H4 (cell line): ENCODE measurements at places on chromosomes 7 and 10. TPM values are rescaled to one million over a fixed set of nuclear protein-coding genes. Genes with fewer than 3 reads are reported as not detected.
A peak's percentile ranks its signal among the peaks of the same experiment; 100 is the strongest.

The GIMAP2 gene
- total RNA-seq: 19.7 and 22.0 TPM in 2 replicates

The AMPH gene
- total RNA-seq: 6.2 and 7.3 TPM in 2 replicates

The FGFR2 gene
- 3.7 and 5.0 TPM in 2 replicates for total RNA-seq

GRCh38 chr10:70549962-70550458, 52.5 kb downstream of the PRF1 start:
- DNase-seq: peak; percentile 41

The HOXA7 gene
- total RNA-seq: 2.0 and 2.2 TPM in 2 replicates

The ACTL6B gene
- not detected in 2 replicates for total RNA-seq

GRCh38 chr10:99661377-99661763, 2.1 kb downstream of the ENTPD7 start:
- DNase-seq: no peak

The MORN4 gene
- 4.2 and 5.6 TPM in 2 replicates for total RNA-seq

The FZD1 gene
- 6.1 and 6.9 TPM in 2 replicates for total RNA-seq

The KCND2 gene
- 0.04 and 0.19 TPM in 2 replicates for total RNA-seq

GRCh38 chr10:74156919-74157289, 5.9 kb downstream of the ADK start:
- no peak for DNase-seq

- DNase-seq: peak; percentile 78
Observed at GRCh38 chr7:47576031-47576865, 5.7 kb downstream of the TNS3 start.

GRCh38 chr7:152521420-152522337, 85.9 kb upstream of the KMT2C start:
- DNase-seq: no peak

DNA sequence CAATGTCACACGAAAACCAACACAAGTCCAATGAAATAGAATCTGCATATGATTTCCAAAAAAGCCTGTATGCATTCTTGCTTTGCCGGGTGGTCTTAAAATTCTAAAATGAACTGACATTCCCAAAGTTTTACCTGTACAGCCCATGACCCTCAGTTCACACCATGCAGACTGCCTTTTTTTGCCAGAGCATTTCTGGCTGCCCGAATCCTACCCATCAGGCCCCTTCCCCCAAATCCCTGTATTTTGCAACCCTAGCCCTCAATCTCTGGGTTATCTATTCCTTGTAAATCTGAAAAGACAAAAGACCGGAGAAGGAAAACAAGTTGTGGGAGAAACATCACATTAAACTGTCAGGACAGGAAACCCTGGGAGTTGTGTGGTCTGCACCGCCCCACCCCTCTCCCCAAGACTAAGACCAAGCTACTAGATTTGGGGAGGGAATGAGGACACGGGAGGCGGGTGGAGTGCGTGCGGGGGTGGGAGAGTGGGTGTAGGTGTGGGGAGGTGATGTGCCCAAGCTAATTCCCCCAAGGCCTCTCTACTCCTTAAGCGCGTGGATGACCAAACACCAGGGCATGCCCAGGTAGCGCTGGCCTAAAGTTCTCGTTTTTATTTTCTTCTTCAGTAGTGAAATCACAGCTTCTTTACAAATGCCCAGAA, 1.4 kb downstream of the JCAD start:
- DNase-seq: no peak

The EIF5AL1 gene
- total RNA-seq: 0.68 and 0.81 TPM in 2 replicates

The MCM7 gene
- total RNA-seq: 258 and 299 TPM in 2 replicates

The VIPR2 gene
- 0.68 and 0.77 TPM in 2 replicates for total RNA-seq

The EPO gene
- not detected in 2 replicates for total RNA-seq

The EPDR1 gene
- 224 and 226 TPM in 2 replicates for total RNA-seq

DNA sequence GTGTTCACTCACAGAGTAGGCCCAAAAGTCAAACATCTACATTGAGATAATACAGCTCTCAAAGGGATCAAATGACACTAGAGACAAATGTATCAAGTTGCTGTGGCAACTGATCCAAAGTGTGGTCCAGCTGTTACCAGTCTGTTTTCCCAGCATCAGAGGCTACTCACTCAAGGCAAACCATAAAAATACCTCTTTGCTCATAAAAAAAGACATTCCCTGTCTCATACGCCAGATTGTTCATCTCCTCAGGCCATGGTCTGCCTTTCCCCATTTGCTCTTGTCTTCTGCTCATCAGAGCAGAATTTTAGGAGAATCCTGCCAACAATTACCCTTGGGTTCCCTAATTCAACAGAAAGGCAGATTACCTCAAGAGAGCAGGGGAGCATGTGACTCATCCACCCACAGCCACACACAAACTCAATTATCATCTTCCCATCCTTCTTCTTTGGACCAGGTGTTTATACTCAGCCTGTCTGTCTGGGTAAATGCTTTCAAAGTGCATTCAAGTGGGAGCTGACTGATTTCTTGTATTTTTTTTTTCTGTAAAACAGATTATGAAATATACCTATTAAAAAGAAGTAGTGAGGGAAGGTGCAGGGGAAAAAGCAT, 226.5 kb upstream of the HPS1 start:
- DNase-seq: no peak

The AP5Z1 gene
- 14.6 and 16.8 TPM in 2 replicates for total RNA-seq

- DNase-seq: no peak
Observed at GRCh38 chr10:43945908-43946307, 297.2 kb upstream of the ZNF32 start.

GRCh38 chr10:17980846-17981565, 29.3 kb downstream of the SLC39A12 start:
- no peak for DNase-seq

The IMMP2L gene
- 4.0 and 8.7 TPM in 2 replicates for total RNA-seq

DNA sequence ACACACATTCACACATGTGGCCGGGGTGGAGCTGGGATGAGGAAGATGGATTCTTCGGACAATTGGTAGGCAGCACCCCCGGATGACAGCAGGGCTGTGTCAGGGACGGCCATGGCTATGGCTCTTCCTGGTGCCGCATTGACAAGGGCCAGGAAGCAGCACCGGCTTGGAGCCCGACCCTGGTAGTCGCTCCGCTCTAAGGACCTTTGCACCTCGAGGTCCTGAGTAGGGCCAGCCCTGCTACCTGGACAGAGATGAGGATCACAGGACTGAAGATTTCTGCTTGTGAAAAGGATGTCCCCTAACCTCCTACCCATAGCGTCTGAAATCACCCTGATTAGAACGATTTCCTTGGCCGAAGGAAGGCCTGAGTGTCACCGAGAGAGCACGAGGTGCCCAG, 134.1 kb downstream of the ADARB2 start:
- DNase-seq: no peak

GRCh38 chr10:7811000-7811399, 7.3 kb upstream of the TAF3 start:
- DNase-seq: no peak

DNA sequence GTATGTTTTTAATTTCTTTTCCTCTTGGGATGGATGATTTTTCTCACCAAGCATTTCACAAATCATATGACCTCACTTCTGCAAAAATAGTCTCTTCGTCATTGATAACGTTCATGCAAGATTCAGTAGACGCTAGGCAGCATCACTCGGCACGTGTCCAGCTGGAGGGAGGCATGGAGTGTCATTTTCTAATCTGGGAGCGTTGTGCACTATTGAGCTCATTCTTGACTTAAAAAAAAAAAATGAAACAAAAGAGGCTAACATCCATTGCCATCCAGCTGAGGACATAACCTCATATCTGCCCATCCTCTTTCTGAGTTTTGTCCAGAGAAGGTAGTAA, 56.2 kb downstream of the COL17A1 start:
- DNase-seq: no peak

- DNase-seq: no peak
Observed at GRCh38 chr7:134483296-134483695, 24.4 kb upstream of the AKR1B1 start.
